ENCODE measurements at places on chromosomes 5 and 9. TPM values are rescaled to one million over a fixed set of nuclear protein-coding genes. Genes with fewer than 3 reads are reported as not detected.

PCDHA13 gene
- 0.49 TPM for polyA plus RNA-seq

DNA sequence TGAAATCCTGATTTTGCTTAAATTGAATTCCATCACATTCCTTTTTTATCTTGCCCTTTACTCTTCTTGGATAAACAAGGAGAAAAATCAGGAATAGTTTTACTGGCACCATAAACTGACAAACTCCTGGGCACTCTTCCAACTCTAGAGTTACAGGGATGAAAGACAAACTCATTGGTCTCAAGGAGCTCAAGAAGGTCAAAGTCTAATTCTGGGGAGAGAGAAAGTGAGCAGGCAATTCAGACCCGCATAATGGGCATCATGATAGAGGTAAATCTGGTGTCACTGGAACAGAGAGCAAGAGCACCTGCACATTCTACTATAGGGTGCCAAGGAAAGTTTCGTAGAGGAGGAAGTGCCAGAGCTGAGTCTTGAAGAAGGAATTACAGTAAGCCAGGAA lies 64.8 kb downstream of the GRIN3A start:
- DNase-seq: no peak

DNA sequence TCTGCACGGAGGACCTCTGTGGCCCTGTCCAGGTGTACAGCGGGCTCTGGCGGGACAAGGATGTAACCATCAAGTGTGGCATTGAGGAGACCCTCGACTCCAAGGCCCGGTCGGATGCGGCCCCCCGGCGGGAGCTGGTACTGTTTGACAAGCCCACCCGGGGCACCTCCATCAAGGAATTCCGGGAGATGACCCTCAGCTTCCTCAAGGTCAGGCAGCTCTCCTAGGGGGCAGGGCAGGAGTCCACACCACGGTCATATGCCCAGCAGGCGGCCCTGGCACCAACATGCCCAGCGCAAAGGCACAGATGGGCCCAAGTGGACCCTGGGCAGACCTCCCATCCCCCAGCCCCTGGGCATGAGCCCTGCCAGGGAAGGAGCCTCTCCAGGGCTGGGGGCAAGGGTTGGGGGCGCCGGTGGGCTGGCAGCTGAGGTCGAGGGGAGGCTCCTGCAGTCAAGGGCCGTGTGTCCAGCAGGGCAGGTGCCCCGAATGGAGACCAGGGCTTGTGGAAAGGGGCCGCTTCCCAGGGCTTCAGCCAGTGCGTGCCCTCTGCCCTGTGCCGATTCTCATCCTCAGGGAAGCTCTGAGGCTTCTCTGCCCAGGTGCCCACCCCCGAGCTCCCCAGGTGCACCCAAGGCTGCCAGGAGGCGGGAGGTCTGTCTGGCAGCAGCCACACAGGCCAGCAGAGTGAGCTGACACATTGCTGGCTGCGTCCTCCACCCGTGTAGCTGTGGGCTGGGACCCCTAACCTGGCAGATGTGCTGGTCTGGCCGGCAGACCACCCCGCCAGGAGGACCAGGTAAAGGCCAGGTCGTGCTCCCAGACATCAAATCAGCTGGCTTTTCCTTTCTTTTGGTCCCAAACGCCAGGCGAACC lies 10.0 kb downstream of the DIPK1B start:
- DNase-seq: peak; percentile 53

PLAC8L1 gene
- polyA plus RNA-seq: not detected

DNA sequence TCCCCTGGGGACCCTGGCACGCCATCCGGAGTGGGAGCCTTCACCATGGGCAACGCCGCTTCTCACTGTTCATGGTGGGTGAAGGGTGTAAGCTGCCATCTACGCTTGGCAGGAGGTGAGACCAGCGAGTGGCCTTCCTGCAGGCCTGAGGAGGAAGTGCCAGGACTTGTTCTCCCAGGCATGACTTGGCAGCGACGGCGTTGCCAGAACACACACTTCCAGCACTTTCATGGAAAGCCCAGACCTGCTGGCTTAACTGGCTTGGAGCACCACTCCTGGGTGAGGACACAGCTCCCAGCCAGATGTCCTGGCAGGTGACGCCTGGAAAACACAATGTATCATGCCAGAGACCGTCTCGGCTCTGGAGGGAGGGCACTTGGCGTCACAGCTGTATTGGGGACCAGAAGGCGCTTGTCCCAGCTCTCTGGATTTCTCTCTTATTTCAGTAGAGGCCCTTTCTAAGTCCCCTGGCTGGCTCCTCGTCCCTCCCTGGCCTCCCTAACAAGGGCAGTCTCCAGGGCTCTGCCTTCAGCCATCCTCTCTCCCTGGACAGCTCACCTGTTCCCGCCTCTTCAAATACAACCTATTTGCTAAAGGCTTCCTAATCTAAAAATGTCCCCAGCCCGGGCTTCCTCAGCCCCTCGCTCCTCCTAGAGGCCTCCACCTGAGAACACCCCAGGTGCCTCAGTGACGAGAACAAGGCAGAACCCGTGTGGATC lies 188.3 kb downstream of the OLFM1 start:
- no peak for DNase-seq

DNA sequence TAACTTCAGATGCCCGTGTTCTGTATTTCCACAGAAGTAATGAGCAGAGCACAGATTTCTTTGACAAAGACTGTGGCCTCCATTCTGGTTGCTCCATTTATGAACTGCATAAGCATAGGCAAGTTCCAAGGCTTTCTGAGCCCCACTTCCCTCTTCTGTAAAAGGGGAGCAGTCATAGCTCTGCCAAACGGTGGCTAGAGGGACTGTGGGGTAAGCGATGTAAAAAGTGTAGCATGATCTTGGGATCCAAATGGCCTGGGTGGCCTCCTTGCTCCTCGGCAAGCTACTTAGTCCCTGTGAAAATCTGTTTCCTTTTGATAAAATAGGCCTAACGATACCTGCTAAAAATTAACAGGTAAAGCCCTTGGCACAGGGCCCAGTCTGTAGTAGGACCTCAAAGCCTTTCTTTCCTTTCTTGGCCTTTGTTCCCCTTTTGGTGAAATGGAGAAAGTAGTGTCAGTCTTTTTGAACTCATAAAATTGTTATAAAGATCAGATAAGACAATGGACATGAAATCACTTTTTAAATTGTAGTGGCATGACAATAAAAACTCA lies 646.6 kb downstream of the ACTL7B start:
- DNase-seq: no peak

TSSK1B gene
- polyA plus RNA-seq: not detected

CCDC69 gene
- 11.1 TPM for polyA plus RNA-seq

GRCh38 chr5:10091701-10092100 lies 158.0 kb downstream of the ATPSCKMT start:
- no peak for DNase-seq

HNRNPA0 gene
- polyA plus RNA-seq: 16.0 TPM

DNA sequence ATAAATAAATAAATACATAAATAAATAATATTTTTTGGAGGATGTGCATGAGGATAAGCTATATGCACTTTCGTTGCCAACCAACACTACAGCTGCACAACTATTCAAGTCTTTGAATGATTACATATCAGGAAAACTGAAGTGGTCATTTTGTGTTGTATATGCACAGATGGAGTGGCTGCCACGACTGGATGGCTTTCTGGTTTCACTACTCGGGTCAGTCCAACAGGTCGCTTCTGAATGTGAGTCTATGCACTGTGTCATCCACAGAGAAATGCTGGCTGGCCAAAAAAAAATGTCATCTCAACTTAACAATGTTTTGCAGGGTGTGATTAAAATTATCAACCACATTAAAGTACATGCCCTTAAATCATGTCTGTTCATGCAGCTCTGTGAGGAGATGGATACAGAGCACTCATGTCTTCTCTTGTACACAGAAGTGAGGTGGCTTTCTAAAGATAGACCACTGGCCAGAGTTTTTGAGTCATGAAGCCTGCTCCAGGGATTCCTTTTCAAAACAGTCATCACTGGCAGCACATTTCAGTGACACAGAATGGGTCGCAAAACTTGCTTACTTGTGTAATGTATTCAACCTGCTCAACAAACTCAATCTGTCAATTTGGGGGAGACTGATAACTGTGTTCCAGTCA lies 589.8 kb upstream of the CYLC2 start:
- DNase-seq: no peak

DNA sequence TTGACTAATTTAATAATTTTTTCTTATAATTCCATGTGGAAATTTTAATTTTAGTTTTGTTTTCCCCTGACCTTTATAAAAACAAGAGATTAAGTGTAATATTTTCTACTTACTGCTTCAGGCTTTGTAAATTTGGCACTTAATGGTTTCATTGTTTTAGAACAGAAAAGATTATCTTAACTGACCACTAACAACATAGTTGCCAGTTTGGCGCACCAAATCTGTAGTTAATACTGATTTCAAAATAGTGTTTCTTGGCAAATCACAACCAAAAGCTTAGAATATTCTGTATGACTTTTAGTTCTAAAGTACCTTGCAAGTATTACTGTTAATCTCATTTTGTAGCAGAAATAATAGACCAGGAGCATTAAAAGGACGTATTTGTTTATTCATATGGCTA lies 124.3 kb downstream of the COMMD10 start:
- DNase-seq: no peak

MYO10 gene
- 7.6 TPM for polyA plus RNA-seq

- no peak for DNase-seq
Observed at GRCh38 chr5:15431923-15432322, 68.1 kb upstream of the FBXL7 start.

GRXCR2 gene
- polyA plus RNA-seq: not detected

GRCh38 chr5:178324481-178325310 lies 92.1 kb upstream of the PHYKPL start:
- peak; percentile 42 for DNase-seq

FUBP3 gene
- 19.4 TPM for polyA plus RNA-seq

DNA sequence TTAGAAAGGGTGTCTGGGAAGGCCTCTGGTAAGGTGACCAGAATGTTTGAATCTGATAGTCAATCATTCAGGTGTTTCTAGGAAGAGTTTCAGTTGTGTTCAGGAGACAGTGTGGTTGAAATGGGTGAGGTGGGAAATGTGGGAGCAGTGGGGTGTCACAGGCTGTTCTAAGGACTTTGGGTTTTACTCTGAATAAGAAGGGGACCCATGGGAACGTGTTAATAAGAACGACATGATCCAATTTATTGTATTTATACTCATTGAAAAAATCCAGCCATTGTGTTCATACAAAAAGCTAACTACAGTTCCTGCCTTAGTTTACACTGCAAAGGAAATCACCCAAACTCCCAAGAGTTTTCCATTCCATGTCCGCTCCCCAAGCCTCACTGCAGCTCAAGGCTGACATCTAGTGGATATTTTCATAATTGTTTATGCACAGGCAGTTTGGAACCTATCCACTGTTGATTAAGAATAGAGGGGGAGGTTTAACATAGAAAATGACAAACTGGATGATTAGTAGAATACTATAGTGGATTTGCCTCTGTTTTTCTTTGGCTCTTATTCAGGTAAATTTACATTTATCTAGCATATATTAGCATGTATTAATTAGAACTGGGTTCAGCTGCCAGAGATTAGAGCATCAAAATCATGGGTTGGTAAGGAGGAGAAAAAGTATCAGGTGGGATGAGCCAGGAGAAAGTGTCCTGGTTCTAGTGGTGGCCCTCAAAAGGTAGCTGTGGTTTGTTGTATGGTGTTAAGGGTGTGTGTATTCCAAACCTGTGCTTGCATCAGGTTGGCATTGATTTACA lies 17.7 kb downstream of the CAVIN4 start:
- DNase-seq: peak; percentile 82

PLK2 gene
- polyA plus RNA-seq: 8.4 TPM

DNA sequence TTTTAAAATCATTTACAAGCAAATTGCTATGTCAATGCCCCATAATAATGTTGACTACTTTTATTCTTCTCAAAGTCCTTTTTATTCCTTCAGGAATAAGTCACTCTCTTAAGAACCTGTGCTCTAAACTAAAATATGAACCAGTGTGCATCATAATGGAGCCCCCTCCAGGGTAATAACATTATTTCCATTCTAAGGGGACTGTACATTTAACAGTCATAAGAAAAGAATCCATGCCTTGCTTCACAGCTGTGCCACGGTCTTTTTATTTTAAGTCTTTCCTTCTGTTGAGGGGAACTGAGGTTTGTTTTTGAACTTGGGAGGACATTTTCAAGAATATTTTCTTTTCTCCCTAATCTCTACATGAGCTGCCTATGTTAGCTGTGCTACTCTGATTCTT lies 297.6 kb downstream of the MAN2A1 start:
- DNase-seq: no peak

- no peak for DNase-seq
Observed at GRCh38 chr9:107483666-107484065, 5.9 kb downstream of the KLF4 start.

GRCh38 chr5:119368238-119368630 lies 12.4 kb downstream of the TNFAIP8 start:
- no peak for DNase-seq

GRCh38 chr5:54895816-54896341 lies 89.5 kb downstream of the ESM1 start:
- DNase-seq: no peak

DNA sequence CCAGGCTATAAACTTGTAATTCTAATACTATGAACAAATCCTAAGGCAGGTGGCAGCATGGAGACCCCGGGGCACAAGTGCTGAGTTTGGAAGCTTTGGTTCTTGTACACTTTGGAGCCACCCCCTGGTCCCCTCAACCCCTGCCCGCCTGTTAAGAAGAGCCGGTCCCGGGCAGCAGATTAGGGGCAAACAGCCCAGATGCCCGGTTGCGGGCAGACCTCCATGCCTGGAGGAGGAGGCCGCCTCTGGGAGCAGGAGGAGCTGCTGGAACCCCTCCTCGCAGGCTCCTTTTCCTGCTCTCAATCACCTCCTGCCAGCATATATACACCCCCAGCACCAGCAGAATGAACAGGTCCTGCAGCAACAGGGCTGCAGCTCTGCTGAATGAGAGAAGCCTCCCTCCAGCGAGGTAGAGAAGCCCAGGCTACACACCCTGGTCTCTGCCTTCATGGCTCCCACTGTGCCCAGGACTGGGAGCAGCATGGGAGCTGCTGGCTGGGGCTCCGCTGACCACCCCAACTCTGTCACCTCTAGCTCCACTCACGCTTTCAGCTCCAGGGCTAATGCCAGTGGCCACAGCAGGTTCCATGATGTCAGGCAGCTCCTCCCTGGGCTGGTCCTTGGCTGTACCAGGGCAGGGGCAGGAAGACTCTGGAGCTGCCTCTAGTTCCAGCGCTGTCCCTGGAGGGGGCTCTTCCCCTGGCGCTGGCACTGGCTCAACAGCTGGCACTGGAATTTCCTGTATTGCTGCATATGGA lies 1713.5 kb upstream of the ACO1 start:
- peak; percentile 48 for DNase-seq

GRCh38 chr9:36793277-36793676 lies 220.6 kb downstream of the MELK start:
- no peak for DNase-seq

LRRC8A gene
- polyA plus RNA-seq: 18.5 TPM

- DNase-seq: no peak
Observed at GRCh38 chr9:28808042-28808441, 1234.8 kb upstream of the C9orf72 start.

EXOSC2 gene
- polyA plus RNA-seq: 13.0 TPM
